ENCODE measurements at places on chromosomes 2 and 18.

GRCh38 chr2:241049739-241050623 lies 51.6 kb downstream of the SNED1 start:
- no peak for DNase-seq

DNA sequence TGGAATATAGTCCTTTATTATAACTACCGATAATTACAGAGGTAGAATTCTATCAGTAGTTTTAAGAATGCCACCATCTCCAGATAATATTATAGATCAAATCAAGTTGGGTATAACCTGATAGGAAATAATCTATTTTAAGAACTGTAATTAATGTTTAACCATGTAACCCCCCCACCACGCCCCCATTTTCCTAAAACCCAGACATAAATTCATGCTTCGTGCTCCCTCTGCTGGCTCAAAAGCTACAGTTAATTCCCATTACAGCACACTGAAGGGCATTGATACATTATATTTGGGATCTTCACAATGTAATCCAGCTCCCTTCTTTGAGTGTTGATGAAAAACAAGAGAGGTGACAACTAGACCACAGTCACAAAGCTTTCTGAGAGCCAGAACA lies 228.0 kb upstream of the SMAD7 start:
- peak; percentile 19 for DNase-seq

- DNase-seq = no peak
Observed at GRCh38 chr2:67309281-67309680, 87.9 kb upstream of the ETAA1 start.

- no peak for DNase-seq
Observed at GRCh38 chr18:59617468-59617932, 79.7 kb downstream of the CCBE1 start.

DNA sequence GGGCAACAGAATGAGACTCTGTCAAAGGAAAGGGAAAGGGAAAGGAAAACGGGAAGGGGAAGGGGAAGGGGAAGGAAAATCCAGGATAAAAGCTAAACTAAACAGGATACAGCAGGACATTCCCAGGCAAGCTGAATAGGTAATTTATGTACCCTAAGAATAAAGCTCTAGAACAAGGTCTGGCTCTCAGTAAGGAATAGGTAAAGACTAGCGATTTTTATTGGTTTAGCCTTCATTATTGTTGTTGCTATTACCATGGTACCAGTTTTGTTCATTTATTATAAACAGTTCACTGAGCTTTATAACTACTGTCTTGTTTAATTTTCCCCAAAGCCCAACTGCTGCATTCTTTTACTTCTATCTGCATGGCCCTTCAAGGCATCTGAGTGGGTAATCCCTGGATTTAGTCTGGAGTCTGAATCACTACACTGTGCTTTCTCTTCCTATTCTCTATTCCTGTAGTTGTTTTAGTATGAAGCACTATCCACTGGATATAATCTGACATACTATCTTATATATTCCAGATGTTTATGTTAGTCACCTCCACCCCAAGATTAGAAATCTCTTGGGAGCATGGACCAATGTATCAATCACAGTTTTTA lies 127.1 kb upstream of the TANK start:
- no peak for DNase-seq

- no peak for DNase-seq
Observed at GRCh38 chr18:2302628-2303516, 268.4 kb downstream of the METTL4 start.

GRCh38 chr2:217661378-217661777 lies 341.4 kb downstream of the TNS1 start:
- DNase-seq = no peak

DNA sequence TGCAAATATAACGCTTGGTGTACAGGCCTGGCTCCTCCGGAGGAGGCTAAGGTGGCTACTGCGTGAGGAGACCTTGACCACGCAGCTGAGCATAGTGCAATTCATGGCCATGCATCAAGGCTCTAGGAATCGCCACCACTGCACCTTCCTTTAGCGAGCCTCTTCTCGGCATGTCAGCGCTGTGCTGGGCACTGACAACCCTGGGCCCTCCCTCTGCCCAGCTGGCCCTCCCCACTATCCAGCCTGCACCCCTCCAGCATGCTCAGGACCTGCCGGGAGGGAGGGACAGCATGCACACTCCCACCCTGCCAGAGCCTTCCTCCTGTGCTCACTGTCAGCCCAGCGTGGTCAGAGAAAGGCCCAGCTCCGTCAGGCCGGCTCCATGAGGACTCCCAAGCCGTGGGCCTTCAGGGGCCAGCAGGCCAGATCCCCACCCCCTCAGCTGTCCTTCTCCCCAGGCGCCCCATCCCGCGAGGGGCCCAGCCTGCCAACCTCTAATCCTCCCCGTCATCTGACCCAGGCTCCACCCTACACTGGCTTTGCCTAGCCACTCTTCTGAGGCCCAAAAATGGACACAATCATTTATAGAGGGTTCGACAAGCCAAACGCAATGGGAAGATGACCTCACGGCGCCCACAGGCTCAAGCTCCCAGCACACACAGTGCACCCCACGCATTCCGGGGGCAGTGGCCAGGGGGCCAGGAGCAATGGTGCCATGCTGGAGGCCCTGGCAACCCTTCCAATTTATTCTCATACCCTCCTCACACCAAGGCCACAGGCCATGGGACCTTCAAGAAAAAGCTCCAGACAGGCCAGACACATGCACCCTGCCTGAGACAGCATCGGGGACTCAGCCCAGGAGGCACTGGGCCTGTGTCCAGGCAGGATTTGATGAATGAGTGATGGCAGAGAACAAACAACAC lies 3.5 kb downstream of the BIN1 start:
- no peak for DNase-seq

- no peak for DNase-seq
Observed at GRCh38 chr2:127080226-127080937, 26.6 kb downstream of the BIN1 start.

DNA sequence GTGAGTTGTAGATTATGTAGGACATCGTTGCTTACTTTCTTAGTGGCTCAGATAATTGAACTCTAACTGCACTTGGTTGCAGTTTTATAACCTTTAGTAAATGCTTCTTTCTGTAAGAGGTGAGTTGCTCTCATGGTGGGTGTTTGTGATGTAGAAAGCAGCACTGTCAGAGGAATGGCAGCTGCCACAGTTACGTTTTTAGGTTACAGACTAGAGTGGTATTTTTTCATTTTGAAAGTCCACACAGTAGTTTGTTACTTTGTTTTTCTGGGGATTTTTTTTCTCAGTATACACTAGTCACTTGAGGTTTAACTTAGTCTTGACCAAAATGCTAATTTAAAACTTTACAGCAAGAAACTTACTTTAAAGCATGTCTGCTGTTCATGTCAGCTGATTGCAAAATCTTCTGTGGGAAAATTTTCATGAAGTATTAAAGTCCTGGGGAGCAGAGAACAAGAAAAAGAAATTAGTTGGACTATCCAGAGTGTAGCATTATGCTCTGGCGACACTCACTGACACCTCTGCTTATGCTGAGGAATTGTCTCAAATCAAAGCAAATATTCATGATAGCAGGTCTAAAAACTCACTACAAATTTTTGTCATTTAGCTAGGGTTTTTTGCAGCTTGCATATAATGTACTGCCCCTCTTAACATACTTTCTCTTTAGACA lies 14.8 kb downstream of the AFTPH start:
- no peak for DNase-seq

GRCh38 chr18:72325307-72325706 lies 218.8 kb downstream of the CBLN2 start:
- no peak for DNase-seq

DNA sequence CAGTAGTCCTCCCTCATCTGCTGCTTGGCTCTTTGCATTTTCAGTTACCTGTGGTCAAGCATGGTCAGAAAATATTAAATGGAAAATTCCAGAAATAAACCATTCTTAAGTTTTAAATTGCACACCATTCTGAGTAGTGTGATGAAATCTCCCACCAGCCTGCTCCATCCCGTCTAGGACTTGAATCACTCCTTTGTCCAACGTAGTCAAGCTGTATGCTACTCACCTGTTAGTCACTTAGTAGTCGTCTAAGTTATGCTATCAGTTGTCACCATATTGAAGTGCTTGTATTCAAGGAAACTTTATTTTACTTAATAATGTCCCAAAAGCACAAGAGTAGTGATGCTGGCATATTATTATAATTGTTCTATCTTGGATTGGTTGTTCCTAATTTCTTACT lies 172.5 kb downstream of the FIGN start:
- no peak for DNase-seq

DNA sequence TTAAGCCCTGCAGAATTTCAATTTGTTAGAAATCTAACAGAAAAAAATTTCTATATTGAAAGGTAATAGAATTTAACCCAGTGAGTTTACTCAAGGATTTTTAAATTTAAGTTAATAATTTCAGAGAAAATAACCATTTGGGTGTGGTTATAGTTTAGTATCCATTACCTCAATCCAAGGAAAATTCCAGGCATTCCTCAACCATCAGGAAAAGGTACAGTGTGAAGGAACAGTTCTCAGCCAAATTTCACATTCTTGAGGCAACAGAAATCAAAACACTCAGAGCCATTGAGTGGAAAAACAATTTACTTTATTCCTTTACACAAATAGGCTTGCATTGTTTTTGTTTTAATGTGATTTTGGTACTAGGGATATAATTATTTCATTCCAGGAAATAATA lies 45.6 kb downstream of the ONECUT2 start:
- DNase-seq = no peak

GRCh38 chr2:212193056-212193455 lies 345.5 kb downstream of the ERBB4 start:
- no peak for DNase-seq

DNA sequence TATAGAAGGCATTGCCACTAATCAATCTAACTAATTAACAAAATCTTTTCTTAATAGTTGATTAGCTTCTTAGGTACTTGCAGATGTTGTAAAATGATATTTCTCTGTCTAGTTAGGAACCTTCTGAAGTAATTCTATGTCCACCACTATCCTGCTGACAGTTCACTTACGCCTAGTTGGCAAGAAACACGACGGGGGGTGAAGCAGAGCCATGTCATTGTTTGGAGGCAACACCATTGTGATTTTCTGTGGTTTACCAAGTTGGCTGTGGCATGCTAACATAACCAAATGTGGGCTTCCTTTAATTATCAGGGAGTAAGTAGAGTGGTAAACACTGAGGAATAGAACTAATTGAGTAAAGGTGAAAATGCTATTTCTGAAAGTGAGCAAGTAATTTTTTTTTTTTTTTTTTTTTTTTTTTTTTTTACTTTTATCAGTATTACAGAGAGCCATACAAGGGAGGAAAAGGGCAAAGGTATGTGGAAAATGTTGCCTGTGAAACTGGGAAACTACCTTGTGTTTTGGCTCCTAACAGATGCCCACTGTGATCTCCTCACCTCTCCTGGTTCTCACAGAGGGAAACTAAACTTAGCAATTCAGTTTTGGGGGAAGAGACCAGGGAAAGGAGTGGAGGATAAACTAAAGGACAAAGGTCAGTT lies 126.8 kb downstream of the MEIS1 start:
- DNase-seq = no peak

Data from HFF-Myc (cell line).